Right renal cortex interstitium (tissue), 3 donors: ENCODE measurements at places on chromosomes 2 and 18.

GRCh38 chr2:27072920-27073319, 1.5 kb upstream of the OST4 start:
- no peak for DNase-seq

DNA sequence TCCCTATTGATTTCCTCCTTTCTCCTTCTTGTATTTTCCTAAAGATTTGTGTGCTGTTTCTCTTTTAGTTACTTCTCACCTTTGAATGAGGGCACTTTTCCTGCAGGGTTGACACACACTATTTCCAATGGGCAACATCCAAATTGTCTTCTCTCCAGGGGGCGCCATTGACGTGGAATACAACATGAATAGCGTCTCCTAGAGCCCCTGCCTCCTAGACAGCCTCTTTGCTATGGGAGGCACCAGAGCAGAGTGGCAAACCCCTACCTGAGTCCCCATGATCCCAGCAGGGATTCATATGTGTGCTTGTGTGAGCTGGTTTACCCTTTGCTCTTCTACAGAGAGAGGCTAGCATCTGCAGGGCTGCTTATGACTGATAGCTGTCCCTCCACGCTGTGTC, 61.3 kb upstream of the ITSN2 start:
- DNase-seq = no peak

DNA sequence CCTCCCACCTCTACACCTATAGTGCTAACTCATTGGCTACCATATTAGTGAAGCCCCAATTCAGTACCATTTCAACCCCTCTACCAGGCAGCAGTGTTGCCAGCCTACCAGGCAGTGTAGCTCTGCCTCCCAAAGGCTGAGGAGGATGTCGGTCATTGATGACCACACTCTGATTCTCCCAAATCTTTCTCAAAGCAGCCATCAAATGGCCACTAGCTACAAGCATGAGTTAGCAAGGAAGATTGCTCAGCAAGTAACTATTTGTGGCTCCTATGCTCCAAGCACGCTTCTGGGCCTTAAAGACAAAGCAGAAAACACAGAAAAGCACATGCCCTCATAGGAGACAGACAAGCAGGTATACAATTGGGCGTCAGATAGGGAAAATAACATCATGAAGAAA, 42.7 kb upstream of the AFF3 start:
- DNase-seq = no peak

DNA sequence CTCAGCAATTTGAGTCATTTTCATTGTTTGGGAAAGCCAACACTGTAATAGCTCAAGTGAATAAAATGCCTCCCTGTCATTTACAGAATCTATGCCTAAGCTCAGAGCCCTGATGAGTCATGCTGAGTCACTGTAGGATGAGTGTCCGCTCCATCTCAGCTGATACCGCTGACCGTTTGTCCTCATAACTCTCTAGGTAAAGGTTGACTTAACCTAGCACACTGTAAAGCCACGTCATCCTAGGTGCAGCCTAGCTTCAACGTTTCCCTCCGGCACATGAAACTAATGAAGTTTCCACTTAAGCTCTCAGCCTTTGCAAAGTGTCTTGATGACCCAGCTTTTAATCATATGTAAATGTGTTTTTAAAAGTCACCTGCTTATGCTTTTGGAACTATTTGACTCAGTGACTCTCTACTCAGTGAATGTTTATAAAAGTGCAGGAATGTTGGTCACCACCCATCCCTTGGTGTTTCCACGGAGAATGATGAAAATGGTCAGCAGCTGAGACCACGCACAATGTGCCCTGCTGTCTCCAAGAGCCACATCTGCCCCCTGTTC, 154.0 kb downstream of the PMAIP1 start:
- DNase-seq = no peak
